ENCODE measurements at places on chromosomes 7 and 10.

GRCh38 chr7:27958933-27959548 lies 219.1 kb downstream of the TAX1BP1 start:
- peak; percentile 92 for DNase-seq

DNA sequence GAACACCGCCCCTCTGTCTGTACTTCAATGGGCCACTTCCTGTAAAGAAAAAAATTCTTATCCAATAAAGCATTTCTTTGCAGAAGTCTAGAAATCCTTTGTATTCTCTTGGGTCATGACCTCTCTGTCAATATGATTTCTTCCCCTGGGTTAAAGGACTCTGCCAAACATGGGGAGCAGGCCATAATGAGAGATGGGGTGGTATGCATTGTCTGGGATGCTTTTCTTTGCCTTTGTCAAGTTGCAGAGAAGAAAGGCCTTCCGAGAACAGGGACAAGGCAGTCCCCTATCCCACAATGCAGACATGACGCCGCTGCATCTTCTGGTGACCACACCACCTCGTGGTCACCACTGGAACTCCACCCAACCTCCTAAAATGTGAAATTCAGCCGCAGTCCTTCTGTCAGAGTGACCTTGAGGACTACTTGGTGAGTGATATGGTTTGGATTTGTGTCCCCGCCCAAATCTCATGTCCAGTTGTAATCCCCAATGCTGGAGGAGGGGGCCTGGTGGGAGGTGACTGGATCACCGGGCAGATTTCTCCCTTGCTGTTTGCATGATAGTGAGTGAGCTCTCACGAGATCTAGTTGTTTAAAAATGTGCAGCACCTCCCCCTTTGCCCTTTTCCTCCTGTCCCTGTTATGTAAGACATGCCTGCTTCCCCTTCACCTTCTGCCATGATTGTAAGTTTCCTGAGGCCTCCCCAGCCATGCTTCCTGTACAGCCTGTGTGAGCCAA lies 15.2 kb upstream of the FRMPD2 start:
- DNase-seq: no peak

DNA sequence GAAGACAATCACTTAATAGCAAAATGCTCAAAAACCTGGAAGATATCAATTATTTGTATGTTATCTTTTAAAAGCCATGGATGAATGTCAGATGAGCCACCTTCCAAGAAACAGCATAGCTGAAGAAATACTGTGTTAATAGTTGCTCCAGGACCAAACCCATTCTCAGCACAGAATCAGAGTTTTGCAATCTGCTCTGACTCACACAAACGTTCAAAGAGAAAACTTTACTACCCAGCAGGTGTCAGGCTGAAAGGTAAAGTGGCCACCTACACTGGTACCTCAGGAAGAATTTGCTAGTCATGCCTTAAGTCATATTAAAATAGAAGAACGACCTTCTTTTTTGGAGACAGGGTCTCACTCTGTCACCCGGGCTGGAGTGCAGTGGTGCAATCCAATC lies 526.5 kb downstream of the PARD3 start:
- no peak for DNase-seq

DNA sequence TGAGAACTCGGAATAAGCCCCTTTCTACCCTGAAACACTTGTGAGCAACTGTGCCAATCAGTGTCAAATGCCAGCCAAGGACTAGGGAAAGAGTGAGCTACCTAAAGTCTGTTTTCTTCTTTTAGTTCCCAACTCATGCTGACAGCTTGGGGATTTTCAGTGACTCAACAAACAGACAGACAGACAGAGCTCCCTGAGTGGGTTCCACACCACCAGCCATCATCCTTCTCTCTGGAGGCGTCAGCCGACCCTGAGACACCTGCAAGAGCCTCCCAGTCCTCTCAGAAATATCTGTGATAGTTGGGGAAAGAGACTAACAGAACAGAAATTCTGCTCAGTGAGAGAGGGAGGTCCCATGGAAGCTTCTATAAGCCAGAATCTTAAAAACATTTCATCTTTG lies 49.5 kb downstream of the GATA3 start:
- DNase-seq: no peak

DNA sequence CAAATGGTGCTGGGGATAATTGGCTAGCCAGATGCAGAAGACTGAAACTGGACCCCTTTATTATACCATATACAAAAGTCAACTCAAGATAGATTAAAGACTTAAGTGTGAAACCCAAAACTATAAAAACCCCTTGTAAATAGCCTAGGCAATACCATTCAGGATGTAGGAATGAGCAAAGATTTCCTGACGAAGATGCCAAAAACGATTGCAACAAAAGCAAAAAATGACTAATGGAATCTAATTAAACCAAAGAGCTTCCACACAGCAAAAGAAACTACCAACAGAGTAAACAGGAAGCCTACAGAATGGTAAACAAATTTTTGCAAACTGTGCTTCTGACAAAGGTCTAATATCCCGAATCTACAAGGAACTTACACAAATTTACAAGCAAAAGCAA lies 30.9 kb upstream of the PLXDC2 start:
- DNase-seq: no peak
